Activated CD4-positive, CD25-positive, alpha-beta regulatory T cell treated with anti-CD3 and anti-CD28 coated beads, Interleukin-2, amount 50 U/mL, for 24 hours (primary cell): ENCODE measurements at places on chromosomes 12 and 14.

DNA sequence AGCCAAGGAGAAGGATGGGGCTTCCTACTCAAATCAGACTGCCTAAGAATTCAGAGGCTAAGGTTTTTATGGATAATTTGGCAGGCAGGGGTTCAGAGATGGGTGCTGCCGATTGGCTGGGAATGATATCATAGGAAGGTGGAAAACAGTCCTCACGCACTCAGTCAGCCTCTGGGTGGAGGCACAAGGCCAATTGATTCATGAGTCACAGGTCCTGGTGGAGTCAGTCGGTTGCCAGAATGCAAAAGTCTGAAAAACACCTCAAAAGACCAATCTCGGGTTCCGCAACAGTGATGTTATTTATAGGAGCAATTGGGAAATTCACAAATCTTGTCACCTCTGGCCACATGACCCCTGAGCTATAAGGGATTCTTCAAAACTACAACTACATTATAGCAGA lies 105.5 kb downstream of the GXYLT1 start:
- no peak for ATAC-seq

- ATAC-seq: no peak
These were observed 827.6 kb downstream of the NRXN3 start for GRCh38 chr14:78997811-78998210.

DNA sequence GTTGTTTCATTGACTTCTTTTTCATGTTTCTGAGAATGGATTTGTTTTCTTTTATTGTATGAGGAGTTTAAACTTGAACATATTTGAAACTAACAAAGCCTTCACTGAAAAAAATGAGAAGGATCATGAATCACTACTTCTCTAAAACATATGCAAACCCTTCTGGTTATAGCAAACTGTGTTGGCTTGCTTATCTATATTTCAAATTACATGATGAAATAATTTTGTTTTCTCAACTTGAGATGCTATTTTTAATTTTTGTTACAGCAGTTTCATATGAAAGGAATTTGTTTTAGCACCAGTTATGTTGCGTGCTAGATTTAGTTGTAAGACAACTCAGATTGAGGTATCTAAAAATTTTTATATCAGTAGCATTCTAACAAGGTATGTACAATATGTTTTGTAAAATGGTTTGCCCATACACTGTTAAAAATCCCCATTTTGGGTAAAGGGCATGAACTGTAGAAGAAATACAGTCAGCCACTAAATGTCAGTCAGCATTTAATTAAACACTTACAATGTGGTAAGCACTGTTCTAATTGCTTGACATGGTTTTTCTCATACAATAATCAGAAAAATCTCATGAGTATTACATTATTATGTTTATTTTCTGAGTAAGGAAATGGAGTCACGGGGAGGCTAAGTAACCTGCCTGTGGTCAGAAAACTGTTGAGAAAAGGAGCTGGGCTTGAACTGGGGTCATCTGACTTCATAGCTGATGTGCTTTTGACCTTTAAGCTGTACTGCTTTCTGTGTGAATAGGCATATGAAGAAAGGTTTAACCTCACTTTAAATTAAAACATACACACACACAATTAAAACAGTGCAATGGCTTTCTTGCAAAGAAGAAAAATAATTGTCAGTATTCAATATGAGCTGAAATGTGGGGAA lies 105.7 kb downstream of the PLEKHA5 start:
- no peak for ATAC-seq

- no peak for ATAC-seq
These were observed 9.8 kb upstream of the GNPNAT1 start for GRCh38 chr14:52801014-52801712.

DNA sequence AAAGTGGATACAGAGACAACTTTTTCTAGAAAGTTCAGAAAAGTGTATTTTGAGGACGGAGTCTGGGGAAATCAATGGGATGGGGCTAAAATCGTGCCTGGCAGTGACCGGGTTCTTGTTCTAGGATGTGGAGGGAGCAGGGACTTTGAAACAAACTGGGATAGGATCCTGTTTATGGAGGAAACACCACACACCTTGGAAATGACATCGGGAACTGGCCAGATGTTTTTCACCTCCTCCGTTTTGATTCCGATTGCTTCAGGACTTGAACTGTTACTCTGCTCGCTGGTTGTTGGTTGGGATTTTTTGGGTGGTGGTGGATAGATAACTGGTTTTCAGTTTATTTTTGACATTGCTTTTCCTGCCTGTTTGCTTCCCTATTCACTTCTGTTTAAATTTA lies 506 bp downstream of the EMP1 start:
- no peak for ATAC-seq

DNA sequence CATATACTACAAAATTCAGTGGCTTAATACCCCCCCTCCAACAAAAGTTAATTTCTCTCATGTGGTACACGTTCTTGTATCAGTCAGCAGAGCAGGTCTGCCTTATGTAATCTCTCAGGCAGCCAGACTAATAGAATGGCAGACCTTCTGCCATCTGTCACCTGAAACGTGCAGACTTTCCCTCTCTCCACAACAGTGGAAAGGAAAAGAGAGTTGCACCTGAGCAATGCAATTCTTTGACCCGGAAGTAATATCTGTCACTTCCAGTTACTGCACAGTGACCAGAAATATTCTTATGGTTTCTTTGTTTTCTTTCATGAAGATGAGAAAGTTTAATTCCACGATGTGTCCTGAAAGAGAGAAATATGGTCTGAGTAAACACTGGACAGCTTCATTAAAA lies 14.4 kb downstream of the KERA start:
- no peak for ATAC-seq
